ENCODE measurements at places on chromosomes 3 and 15. TPM values are rescaled to one million over a fixed set of nuclear protein-coding genes. Genes with fewer than 3 reads are reported as not detected.

DNA sequence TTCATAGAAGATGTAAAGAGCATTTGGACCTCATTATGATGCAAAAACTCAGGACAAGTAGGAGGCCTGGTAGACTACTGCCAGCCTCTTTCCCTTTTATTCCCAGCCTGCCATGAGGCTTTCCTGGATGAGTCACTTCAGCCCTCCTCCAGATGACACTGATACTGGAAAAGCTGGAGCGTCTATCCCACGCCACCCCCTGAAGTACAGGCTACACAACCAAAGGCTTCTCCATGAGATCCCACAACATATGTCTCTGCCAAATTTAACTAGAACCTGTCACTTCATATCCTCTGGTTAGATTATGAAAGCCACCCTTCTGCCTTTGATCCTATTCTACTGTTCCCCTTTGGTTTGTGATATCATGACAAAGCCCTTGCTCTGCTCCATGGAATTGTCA, 56.1 kb upstream of the CPNE4 start:
- peaks cover 7% of the 10 kb centered on the region for H3K27me3 ChIP-seq
- no peaks in the 10 kb centered on the region for H3K36me3 ChIP-seq
- no peak for DNase-seq
- H3K4me1 ChIP-seq, result no peaks in the 10 kb centered on the region

GRCh38 chr3:134295930-134296329, 45.3 kb upstream of the RYK start:
- no peak overlapping the region for H3K27ac ChIP-seq
- H3K36me3 ChIP-seq, result peaks cover 3% of the 10 kb centered on the region
- DNase-seq, result no peak
- H3K4me1 ChIP-seq, result peaks cover 8% of the 10 kb centered on the region

MINAR1 gene
- total RNA-seq, result 1.9 TPM

CAMKV gene
- total RNA-seq, result 41.2 TPM

CLDN11 gene
- total RNA-seq, result 2.0 TPM

DNA sequence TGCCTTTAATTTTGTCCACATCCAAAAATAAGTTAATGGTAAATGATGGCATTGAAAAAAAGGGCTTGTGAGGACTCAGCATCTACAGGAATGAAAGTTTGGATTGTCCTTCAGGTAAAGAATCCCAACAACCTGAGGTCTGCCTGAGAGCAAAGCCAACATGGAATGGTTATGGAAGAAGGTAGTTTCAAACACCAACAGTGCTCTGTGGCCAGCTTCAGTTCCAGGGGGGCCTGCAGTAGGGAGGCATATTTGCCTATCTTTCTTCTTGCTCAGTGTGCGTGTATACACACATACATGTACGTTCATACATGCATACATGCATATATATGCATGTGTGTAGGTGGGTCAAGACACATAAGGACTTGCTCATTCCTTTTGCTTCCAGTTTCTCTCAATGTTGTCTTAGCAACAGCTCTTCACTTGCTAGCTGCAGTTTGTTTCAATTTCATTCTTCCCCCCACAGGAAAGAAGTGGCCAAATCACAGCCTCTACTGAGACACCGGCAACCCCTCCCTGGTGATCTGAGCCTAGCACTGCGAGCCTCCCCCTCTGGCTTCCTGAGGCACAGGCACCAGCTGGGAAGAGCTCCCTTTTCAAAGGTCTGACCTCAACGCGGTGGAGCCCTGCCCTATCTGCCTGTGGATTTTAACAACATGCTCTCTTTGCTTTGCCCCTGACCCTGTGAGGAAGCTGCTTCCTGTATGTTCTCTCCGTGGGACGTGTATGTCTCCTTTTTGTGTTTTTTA, 146.2 kb downstream of the KLF13 start:
- no peaks in the 10 kb centered on the region for H3K36me3 ChIP-seq
- H3K27ac ChIP-seq, result no peak overlapping the region

DNA sequence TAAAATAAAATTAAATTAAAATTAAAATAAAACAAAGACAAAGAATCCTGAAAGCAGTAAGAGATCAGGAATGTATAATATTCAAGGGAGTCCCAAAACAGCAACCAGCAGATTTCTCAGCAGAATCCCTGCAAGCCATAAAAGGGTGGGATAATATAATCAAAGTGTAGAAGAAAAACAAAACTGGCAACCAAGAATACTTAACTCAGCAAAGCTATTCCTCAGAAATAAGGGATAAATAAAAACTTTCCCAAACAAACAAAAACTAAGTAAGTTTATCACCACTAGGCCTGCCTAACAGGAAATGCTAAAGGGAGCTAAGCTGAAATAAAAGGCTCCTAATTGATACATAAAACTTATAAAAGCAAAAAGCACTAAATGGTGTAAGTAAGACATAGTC, 29.8 kb downstream of the THBS1 start:
- no peak overlapping the region for H3K27ac ChIP-seq
- peaks cover 29% of the 10 kb centered on the region for H3K36me3 ChIP-seq
- H3K4me3 ChIP-seq, result no peak overlapping the region

GRCh38 chr3:133933097-133934024, 37.7 kb upstream of the RAB6B start:
- no peak overlapping the region for H3K4me3 ChIP-seq
- no peak for DNase-seq
- peaks cover 9% of the 10 kb centered on the region for H3K27me3 ChIP-seq
- peaks cover 4% of the 10 kb centered on the region for H3K4me1 ChIP-seq

Data from neural crest cell (in vitro differentiated cells).